ENCODE measurements at places on chromosomes 7 and 10.

DNA sequence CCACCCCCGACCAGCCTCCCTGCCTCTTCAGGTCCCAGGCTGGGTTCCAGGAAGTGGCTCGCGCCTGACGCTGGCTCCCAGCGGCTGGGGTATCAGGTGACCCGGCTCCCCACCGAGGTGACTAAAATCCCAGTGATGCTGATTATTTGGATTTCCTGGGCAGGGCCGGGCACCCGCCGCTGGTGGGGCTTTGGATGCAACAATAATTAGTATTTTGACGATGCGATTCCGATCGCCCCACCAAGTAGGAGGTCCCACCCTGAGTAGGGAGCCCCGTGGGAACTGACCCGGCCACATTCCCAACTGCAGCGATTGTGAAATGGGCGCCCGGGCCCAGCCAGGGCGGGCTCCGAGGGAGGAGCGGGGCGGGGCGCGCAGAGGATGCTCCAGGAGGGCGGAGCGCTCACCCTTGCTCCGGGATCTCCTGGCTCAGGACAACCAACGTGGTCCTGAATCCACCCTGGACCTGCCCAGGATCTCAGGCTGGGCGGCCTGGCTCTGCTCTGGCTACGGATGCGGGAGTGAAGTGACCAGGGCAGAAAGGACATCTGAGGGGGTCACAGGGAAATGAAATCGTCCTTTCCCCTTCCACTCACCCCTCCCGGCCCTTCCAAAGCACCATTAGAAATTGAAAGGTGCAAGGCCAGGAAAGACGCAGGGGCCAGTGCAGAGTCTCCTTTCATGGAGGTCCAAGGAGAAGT is 32.6 kb downstream of the DUSP5 start:
- DNase-seq: no peak

GRCh38 chr10:89954787-89955566 is 253.6 kb downstream of the KIF20B start:
- DNase-seq: no peak

- DNase-seq: no peak
These were observed 206.7 kb downstream of the HDAC9 start for GRCh38 chr7:18702071-18702829.

DNA sequence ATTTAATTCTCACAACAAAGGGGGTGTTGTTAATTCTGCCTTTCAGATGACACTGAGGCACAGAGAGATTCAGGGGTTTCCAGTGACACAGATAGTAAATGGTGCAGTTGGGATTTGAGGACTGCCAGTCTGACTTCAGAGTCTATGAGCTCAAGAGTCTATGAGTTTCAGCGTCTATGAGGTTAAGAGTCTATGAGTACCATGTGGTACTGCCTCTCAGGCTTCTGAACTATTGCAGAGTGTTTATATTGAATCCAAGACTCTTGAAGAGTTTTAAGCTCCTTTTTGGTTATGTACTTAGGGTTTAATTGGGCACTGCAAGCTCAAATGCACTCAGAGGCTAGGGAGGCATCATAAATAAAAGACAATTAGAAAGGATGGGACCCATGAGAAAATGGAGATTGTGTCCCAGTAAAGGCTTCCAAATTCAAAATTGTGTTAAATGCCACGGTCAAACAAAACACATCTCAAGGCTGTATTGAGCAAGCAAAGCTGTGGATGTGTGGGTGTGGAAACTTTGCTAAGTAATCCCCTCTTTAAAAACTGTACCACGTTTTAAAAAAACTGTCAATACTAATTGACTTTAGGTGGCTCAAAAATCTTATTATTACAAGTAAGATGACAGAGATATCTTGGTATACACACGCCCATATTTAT is 123.9 kb upstream of the FAM171A1 start:
- no peak for DNase-seq

- DNase-seq: no peak
These were observed 612.6 kb upstream of the FOXK1 start for GRCh38 chr7:4069268-4070095.

GRCh38 chr7:67692425-67692824 is 695.8 kb downstream of the TYW1 start:
- no peak for DNase-seq

DNA sequence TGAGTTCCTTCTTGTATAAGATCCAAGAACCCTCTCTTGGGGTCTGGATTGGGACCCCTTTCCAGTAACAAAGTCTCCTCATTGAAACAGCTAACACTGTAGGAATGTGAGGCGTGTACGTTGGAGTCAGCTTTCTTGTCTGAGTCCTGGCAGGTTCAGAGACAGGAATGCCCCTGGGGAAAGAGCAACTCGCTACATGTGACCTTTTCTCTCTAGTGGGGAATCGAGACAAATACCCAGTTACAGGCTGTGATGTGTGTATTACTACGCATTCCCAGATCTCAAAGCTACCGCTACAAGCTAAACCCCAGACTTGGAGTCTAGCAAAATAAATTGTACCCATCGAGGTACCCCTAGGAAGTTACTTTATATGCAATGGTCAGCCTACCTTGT is 85.6 kb upstream of the FRMD4A start:
- DNase-seq: no peak

DNA sequence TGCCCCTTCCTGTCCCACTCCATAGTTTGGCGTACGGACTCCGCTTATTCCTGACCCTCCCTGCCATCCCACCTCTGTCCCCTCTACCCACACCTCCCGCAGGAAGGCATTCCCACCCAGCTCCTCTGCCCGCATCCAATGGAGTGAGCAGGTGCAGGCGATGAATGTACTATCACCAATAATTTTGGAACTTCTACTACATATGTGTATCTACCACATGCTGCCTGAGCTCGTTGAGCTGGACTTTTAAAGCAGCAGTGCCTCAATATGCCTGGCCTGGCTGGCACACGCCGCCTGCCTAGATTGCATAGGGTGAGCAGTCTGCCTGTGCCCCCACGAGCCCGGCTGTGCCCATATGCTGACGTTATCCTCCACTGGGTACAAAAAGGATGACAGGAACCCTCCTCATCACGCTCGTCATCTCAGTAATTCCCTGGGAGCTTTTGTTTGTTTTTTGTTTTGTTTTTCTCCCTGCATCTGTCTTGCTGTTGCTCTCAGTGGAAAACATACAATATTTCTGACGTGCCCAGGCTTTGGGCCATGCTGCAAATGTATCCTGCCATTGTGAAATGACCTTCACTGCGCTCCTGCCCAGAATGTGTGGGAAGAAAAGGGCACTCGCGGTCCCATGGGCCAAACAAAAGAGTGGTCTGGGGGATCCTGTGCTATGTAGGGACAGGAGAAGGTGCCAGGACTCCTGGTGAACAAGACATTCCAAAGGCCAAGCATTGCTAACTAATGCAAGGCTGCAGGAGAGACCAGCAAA is 302.8 kb downstream of the PTPRN2 start:
- no peak for DNase-seq

DNA sequence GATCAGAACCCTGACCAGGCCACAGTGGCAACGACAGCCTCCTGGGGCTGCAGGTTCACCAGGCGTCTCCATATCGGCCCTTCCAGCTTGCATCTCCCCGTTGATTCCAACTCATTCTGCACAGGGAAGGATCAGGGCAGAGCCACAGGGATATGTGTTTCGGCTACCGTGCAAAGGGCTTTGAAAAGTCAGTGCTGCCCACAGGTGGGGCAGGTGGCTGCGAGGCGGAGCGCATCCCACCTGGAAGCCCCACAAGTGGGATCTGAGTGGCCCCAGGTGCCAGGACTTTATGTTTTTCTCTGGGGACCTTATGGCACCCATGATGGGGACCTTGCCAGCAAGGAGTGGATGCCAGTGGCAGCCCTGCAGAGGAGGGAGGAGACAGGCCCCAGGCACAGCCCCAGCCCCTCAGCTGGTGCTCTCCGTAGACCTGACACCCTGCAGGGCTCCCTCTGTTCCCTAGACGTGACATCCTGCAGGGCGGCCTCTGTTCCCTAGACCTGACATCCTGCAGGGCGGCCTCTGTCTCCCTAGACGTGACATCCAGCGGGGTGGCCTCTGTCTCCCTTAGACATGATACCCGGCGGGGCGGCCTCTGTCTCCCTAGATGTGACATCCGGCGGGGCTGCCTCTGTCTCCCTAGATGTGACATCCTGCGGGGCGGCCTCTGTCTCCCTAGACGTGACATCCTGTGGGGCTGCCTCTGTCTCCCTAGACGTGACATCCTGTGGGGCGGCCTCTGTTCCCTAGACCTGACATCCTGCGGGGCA is 189.4 kb downstream of the ELFN1 start:
- no peak for DNase-seq

- DNase-seq: no peak
These were observed 148.2 kb downstream of the RAPGEF5 start for GRCh38 chr7:22208799-22209198.

All from activated T-cell treated with anti-CD3 and anti-CD28 coated beads for 1 hour (primary cell).